Activated T-cell treated with anti-CD3 and anti-CD28 coated beads for 4 hours (primary cell): ENCODE measurements at places on chromosomes 16 and 17.

DNA sequence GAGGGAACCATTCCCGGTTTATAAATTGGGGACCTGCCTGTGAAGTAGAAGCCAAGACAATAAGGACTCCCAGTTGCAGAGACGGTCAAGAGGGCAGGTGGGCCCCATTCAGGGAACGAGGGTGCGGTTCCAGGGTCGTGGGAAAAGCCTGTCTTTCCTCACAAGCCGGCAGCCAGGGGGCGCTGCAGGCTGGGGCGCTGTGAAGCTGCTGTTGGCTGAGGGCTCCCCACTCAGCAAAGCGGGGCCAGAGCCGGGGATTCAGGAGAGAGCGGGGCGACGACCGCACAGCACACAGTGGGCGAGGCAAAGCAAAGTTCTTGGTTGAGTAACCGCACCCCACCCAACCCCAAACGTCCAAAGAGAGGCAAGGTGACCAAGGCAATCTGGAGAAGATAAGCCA, 24.9 kb downstream of the CDRT15 start:
- DNase-seq: peak; percentile 42

DNA sequence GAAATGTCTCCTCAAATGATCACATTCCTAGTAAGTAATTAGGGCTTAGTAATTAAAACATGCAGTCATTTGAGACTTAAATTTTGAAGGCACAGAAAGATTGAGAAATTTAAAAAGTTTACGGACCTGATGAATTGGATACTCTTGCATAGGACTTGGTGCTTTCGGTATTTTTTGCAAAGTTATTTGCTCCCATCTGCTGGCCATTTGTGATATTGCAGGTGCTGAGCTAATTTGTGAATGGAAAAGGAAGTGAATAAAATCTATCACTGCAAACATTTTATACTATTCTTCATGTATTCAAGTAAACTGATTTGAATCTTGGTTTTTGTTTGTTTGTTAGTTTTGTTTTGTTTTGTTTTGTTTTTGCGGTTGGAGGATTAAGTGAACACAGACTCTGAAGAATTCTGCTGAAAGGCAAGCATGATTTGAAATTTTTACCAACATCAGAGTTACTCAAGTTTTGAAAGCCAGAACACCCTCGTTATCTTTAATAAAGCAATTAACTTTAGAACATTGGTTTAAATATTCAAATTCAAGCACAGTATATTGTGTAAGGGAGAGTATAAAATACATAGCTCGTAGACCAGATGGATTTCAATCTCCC, 689.5 kb upstream of the RBFOX1 start:
- DNase-seq: peak; percentile 40

DNA sequence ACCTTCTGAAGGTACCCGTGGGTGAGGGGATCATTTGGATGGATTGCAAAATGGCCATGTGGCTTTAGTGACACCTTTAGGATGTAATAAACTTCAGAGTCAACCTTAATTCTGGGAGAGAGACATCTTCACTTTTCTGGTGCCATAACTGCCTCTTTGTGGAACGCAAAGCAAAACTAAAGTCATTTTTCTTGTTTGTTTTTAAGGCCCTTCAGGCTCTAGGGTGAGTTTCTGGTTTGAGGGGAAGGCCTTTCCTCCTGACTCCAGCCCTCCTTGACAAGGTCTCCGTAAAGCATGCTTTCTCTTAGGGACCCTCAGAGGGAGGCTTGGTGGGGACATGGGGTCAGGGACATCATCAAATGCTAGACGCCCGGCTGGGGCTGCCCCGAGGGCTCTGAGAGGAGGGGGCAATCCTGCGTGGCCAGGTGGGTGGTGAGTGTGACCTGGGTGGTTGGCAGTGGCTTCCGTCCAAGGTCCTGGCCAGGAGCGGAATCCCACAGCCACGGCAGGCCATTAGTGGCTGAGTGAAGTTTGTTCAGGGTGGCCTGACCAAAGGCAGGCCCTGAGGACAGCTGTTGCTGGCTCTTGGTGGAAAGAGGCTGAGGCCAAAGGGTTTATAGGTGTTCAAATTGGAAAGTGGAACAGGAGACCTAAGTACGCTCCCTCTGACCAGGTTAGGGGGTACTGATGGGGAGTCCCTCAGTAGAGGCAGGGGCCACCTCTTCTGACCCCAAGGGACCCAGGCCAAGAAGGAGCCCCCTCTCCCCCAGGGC, 112.2 kb downstream of the METRNL start:
- no peak for DNase-seq

- no peak for DNase-seq
Measured at GRCh38 chr16:62149631-62150030, 113.4 kb upstream of the CDH8 start.

DNA sequence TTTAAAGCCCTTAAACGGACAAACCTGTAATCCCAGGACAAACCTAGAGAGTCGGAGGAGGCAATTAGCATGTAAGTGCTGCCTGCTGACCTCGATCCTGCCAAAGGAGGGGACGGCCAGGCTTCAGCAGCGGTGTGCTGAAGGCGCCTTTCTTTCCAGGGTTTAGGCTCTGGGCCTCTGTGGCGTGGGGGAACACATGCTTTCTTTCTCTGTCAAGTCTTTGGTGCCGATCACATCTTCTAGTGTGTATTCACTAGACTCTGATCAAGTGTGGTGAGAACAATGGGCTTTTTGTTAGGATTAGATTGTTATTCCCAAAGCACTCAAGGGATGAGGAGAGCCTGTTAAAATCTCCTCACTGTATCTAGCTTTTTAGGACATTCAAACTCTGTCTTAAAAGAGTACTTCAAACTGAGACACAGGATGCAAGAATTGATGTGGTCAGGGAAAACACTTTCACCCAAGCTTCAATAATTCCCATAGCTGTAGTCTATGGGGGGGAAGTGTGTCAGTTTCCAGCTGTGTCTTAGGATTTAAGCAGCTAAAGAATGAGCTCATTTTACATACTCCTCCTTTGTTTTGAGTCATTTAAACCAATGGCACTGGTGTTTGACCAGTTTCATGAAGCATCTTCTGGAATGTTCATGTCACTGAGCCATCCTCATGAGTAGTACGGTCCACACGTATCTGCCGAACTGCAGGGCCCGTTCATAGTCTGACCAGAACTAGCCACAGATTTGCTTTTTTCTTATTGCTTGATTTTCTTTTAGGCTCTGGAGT, 51.2 kb downstream of the RPA1 start:
- DNase-seq: no peak

GRCh38 chr17:45201457-45201856, 20.2 kb upstream of the FMNL1 start:
- DNase-seq: no peak

GRCh38 chr16:56190048-56190676, 1.1 kb upstream of the GNAO1 start:
- no peak for DNase-seq

DNA sequence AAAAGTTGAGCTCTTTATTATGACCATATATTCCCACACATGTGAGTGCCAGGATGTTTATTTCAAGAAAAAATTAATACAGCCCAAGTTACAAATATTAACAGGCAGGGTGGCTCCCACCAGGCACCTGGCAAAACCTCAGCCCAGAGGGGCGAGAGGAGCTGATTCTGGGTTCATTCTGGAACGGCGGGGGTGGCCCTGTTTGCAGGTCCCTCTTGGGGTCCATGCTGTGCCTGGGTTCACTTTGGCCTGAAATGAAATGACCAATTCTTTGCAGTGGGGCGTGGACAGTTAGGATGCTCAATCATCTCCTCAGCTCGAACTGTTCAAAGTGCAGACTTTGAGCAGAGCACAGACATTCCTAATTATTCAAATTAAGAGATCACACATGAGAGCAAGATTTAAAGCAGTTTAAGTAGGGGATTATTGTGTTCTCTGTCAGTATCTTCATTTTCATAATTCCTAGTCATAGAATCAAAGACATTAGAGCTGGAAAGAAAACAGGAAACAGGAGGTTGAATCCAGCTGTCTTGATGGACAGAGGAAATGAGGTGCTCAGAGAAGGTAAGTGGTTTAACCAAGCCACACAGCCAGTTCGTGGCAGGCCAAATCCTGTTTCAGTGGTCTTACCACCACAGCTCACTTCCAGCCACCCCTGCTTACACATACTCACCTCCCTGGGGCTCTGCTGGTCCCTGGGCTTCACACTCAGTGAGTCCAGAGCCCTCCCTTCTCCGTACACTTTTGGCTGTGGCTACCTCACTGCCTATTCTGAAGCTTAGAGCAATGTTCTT, 363.9 kb upstream of the TNRC6C start:
- DNase-seq: no peak

DNA sequence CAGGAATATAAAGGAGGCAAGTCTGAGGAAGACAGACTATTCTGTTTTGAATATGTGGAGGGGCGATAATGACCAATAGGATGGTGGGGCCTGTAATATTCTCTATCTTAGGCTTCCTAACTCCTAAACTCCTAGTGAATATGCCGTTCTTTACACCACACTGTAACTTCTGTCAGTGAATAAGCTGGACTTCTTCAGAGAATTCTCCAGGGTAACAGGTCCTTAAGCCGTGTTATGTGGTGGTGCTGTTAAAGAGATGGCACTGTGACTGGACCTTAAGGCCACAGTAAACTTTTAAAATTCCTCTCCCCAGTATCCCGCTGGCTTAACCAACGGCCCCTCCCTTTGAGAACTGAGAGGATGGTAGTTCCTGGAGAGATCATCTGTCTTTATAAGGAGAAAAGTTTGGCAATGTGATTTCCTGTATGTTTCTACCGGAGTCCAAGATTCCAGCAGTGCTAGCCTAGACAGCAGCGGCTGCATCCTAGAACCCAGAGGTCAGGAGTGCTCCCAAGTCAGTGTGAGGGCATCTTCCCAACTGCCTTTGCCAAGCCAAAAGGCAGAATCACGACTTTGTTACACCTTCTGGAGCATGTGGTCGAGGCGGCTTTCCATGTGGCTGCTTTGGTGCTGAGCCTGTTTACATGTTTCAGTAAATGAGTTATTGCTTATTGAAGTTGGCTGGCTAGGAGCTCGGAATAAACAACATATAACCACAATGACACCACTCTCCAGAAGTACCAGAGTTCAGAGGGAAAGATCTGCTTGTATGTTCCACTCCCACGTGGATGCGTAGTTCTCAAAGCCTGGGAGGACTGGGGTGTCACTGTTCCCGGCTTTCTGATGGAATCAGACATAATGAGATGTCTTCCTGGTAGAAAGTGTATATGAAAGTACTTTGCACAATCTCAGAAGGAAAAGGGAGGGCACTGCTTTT, 41.0 kb downstream of the TUBD1 start:
- DNase-seq: no peak

DNA sequence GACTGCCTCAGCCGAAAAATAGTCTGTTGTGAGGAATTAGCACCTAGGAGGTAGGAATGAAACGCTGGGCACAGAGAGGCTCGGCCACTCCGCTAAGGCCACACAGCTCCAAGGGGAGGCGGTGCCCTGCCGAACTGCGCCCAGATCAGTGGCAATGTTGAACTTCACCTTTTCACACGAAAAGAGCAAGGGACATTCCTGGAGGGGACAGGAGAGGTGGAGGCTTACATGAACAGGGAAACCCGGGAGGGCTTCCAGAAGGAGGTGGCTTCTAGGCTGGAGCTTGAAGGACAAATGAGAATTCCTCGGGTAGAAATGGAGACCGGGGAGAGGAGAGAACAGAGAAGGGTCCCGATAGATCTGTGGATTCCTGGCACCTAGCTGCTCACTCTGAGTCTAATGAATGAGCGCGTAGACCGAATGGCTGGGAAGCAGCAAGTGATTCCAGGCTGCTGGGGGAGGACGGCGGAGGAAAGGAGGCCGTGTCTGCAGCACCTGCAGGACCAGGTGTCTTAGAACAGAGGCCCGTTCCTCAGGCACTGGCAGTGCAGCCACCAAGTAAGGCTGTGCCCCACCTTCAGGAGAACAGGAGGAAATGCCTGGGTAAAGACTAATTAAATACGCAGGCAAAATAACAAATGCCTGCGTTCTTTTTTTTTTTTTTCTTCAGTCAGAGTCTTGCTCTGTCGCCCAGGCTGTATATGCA, 722 bp upstream of the SLC38A10 start:
- peak; percentile 25 for DNase-seq

DNA sequence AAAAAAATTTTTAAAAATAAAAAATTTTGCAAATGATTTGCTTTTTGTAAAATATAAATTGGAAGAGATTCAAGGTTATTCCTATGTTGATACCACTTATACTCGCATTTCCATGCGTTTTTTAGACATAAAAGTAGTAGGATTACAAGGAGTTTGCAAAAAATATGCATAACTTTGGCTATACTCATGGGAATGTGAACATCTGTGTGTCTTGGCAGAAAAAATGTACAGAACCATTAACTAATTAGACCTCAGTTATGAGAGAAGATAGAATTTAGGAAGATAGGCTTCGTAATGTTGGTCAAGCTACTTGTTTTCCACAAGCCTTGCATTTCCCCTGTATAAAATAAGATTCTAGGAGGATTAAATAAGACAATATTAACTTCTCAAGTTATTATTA, 61.1 kb upstream of the VPS4A start:
- no peak for DNase-seq

GRCh38 chr17:69757688-69758430, 317.2 kb upstream of the KCNJ16 start:
- no peak for DNase-seq

DNA sequence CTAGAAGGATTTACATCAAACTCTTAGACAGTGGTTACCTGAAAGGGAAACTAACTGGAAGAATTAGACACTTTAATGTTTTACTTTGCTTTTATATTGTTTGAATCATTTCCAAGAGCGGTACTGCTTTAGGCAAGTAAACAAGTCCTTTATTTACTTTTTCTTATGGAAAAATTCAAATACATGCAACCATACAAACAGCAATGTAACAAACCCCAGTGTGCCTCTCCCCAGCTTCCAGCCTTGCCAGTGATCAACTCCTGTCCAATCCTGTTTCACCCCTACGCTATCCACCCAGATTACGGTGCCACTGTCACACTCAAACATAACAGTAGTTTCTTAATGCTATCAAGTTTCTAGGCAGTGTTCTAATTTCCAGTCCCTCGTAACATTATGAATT, 85.9 kb downstream of the C16orf95 start:
- no peak for DNase-seq

DNA sequence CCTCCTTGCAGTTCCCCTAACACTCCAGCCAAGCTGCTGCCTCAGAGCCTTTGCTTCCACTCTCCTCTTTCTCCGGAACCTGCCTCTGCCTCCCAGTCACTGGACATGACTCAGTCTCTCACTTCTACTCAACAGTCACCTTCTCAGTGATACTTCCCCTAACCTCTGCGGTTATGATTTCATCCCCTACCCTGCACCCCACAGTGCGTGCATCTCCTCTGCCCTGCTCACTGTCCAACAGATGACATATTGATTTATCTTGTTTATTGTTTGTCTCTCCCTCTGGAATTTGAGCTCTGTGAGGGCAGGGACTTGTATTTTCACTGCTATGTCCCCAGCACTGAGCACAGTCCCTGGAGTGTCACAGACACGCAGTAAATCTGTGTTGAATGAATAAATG, 100.7 kb downstream of the CYLD start:
- DNase-seq: no peak

GRCh38 chr16:72983728-72984350, 64.1 kb downstream of the ZFHX3 start:
- no peak for DNase-seq
